Iris pigment epithelial cell (primary cell): ENCODE measurements at places on chromosomes 11 and 22.

GRCh38 chr11:132779497-132779896 lies 752.8 kb downstream of the OPCML start:
- peak; percentile 4 for DNase-seq

- DNase-seq, result peak; percentile 9
These were observed 53.9 kb downstream of the NOX4 start for GRCh38 chr11:89437317-89437716.

GRCh38 chr11:20360650-20361049 lies 2.9 kb upstream of the HTATIP2 start:
- DNase-seq, result peak; percentile 63

GRCh38 chr11:46490666-46491065 lies 99.1 kb upstream of the CHRM4 start:
- peak; percentile 61 for DNase-seq

GRCh38 chr22:23608583-23608982 lies 23.5 kb downstream of the DRICH1 start:
- peak; percentile 14 for DNase-seq

DNA sequence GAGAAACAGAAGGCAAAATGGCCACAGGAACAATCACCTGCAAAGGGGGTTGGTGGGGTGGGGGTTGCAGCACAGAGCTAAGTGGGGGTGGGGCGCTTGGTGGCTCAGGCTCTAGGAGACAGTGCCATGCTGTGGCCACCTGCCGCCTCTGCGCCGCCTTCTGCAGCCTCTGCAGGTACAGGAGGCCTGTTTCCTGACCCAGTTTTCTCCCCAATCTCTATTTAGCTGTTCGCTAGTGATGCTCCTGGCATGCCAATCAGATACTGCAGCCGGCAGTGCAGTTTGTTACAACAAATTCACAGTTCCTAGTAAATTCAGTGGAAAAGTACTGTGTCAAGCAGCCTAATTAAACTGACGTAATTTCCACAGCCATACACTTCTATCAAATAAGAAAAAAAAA lies 106.4 kb downstream of the SERGEF start:
- no peak for DNase-seq

- no peak for DNase-seq
These were observed 133.0 kb downstream of the WNT7B start for GRCh38 chr22:45843986-45844385.
